ENCODE measurements at places on chromosomes 13 and 19.
A peak's percentile ranks its signal among the peaks of the same experiment; 100 is the strongest.

DNA sequence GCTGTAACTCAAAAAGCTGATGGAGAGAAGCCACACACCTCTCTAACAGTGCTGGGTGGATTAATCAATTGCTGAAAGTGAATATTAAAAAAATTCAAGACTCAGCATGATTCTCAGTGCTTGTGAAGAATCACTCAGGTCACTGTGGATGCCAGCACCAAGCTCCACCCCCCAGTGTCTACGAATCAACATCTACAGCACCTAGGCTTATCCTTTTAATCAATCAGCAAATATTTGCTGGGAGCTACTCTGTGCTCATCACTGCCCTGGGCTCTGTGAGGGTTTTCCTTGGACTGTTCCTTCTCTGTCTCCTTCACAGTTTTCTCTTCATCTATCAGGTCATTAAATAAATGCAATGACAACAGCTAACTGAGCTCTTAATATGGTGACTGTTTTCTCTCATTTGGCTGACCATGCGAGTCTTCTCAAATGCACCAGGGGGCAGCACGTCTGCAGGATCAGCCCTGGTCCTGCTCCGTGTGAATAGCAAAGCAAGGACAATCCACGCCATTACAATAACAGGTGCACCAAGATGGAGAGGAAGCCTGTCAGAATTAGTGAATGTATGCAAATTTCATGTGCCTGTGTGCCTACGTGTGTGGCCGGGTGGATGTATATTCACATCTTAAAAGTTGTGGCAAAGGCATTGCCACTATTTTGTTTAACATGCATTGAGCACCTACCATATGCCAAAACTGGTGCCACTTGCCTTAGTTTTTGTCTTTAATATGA, 14.6 kb upstream of the C13orf42 start:
- DNase-seq = peak; percentile 24

GRCh38 chr13:41605319-41606285, 148.3 kb downstream of the RGCC start:
- DNase-seq = no peak

- DNase-seq = no peak
Observed at GRCh38 chr13:44954224-44954623, 35.0 kb downstream of the NUFIP1 start.

DNA sequence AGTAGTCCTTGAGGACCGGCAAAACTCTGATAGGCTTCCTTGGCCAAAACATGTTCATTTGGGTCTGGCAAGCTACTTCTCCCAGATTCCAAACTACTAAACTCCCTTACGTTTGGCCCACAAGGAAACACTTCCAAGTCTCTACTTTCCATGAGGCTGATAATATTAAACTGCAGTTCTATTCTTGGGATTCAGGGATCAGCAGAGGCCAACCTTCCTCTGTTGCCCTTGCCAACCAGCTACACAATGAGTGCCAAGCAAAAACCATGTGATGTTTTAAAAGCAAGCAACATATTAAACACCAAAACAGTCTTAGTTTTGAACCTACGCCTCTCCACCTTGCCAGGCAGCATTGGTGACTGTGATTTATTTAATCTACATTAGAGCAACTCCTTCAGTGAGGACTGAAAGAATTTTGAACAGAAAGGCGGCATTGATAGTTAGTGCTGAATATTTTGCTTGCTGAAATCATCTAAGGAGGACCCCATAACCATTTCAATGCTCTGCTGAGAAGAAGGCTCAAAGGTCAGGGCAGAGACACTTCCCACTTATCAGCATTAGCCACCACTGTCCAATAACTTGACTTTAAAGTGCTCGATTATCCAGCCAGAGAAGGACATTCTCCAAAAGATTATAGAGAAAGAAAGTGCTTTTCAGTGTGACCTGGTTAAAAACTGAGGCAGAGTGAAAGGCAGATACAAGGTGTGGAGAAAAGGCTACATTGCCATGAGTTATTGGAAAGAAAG, 287.1 kb downstream of the TBC1D4 start:
- DNase-seq = no peak

DNA sequence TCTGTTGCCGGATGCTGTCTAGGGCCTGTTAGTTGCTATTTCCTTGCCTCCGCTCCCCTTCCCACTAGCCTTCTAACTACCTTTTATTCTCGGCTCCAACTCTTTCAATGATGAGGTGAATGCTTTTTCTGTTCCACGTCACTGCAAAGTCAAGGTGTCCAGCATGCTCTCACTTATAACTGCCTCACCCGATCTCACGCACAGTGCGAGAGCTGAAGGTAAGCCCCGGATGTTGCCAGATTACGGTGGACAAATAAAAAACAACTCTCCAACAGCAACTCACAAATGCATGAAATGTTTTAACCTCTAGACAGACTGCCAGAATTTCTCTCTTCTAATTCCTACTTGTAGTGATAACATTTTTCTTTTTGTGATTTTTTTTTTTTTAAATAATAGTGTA, 169.9 kb downstream of the STK24 start:
- no peak for DNase-seq

DNA sequence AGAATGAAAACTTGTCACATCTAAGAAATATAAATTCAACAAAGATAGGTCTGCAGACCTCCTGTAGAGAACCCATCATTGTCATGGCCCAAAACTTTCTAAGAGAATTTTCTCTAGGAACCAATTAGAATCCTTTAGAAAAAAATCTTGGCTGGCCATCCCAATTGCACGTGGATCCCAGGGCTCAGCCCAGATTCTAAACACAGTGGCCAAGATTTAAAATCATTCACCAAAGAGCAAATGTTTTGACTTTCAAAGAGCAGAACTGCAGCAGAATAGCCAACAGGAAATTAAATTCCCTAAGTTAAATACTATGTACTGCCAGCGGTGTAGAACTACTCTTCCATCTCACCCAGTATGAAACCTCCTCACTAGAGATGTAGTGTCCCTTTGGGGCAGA, 21.3 kb downstream of the IPO5 start:
- DNase-seq = no peak

DNA sequence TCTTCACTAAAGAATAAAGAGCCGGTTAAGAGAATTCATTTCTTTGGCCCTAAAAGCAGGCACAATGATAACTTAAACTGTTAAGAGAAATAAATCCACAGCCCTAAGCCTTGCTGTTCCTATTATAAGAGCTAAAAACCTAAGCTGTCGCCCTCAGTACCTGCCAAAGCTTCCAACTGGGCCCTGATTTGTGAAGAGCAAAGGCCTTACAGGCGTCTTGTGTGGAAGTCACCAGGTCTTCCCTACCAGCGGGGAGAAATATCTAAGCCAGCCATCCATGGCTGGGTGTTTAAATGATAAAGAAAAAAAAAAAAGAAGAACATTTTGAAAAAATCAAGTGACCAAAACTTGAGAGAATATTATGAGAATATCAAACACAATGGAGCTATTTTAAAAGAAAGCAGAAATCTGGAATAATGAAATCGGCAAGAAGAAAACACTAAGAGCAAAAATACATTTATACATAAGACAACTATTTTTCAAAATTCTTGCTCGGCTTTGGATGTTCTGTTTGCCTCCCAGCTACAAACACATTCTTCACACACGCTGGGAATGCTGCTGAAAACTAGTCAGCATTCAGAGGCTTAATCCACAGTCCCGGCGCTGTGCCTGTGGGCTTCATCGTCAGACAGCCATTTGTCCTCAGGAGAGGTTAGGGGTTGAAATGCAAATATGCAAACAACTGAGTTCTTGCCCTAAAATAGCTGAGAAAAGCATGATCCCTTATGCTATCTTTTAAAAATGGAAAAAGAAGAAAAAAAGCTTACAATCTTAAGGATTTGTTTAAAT, 89.8 kb upstream of the LSM14A start:
- DNase-seq = no peak

DNA sequence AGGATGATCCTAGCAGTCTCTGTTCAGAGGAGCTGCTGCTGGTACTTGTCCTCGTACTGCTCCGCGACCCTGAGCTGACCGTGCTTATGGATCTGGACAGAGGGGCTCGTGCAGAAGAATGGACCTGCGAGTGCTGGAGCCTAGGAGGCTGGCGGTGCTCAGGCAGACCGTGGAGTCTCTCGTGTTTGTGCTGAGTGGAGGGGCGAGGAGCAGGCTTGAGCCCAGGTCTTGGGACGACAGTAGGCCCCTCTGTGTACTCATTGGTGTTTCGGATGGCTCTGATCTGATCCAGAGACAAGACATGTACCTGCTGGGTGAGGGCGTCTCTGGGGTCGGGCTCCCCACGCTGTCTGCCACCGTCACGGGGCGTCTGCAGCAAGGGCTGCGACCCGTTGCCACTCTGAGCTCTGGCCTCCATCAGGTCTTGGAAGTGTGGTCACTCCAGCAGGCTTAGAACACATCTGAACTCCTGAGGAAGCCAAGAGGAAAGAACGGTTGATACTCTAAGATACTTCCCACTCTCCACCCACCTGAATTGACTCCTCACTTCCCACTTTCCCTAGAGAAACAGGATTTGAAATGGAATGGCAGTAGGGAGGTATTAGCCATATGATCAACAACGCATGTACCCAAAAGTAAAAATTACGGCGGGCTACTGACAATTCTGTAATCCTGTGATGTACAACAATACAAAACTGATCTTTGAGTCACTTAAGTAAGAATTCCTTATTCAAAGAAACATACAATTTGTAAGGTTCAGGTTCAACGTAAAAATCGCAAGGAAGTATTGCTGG, 3.4 kb downstream of the SPRY2 start:
- no peak for DNase-seq

GRCh38 chr13:95903569-95903968, 149.6 kb downstream of the UGGT2 start:
- DNase-seq = no peak

Data from NCI-H2227 treated with DMSO at 0.1 percent for 48 hours (cell line).